ENCODE measurements at places on chromosomes 5 and 9. TPM values are rescaled to one million over a fixed set of nuclear protein-coding genes. Genes with fewer than 3 reads are reported as not detected.
A peak's percentile ranks its signal among the peaks of the same experiment; 100 is the strongest.

- no peak overlapping the region for H3K4me3 ChIP-seq
- H3K4me1 ChIP-seq: peaks cover 51% of the 10 kb centered on the region
- peaks cover 12% of the 10 kb centered on the region for H3K27me3 ChIP-seq
- no peak for DNase-seq
- H3K36me3 ChIP-seq: no peaks in the 10 kb centered on the region
These were observed 78.3 kb downstream of the TNC start for GRCh38 chr9:115039516-115040120.

ZNF454 gene
- total RNA-seq: not detected

- H3K27ac ChIP-seq: peak overlapping the region; percentile 87
- peaks cover 43% of the 10 kb centered on the region for H3K4me1 ChIP-seq
- peak; percentile 8 for DNase-seq
- H3K27me3 ChIP-seq: no peaks in the 10 kb centered on the region
- peak overlapping the region; percentile 71 for H3K4me3 ChIP-seq
These were observed 1.3 kb upstream of the REEP5 start for GRCh38 chr5:112923148-112923917.

DNA sequence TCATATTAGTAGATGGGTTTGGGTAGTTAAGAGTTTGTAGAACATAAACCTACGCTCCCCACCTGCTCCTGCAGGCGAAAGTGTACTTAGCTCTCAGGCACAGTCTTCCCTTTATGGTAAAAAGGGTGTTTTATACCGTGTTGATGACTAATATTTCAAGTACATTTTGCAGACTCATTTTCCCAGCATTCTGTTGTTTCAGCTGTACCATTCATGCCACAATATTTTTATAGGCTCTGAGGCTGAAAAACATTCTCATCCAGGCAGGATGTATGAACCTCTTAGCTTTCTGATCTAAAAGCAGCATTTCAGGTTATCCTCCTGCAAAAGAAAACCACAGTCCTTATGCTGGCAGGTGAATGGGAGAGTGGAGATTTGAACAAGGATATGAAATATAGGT, 231.4 kb downstream of the NR2F1-AS1 start:
- H3K36me3 ChIP-seq: no peaks in the 10 kb centered on the region
- no peak overlapping the region for H3K4me3 ChIP-seq
- peaks cover 5% of the 10 kb centered on the region for H3K27me3 ChIP-seq
- H3K27ac ChIP-seq: no peak overlapping the region
- DNase-seq: no peak
- no peaks in the 10 kb centered on the region for H3K4me1 ChIP-seq

NUTM2G gene
- total RNA-seq: not detected

GRCh38 chr5:36936309-36936708, 59.7 kb downstream of the NIPBL start:
- DNase-seq: no peak
- no peak overlapping the region for H3K27ac ChIP-seq
- no peak overlapping the region for H3K4me3 ChIP-seq
- peaks cover 57% of the 10 kb centered on the region for H3K4me1 ChIP-seq
- no peaks in the 10 kb centered on the region for H3K27me3 ChIP-seq
